Ecto neural progenitor cell (in vitro differentiated cells): ENCODE measurements at places on chromosomes 6 and 20.

DNA sequence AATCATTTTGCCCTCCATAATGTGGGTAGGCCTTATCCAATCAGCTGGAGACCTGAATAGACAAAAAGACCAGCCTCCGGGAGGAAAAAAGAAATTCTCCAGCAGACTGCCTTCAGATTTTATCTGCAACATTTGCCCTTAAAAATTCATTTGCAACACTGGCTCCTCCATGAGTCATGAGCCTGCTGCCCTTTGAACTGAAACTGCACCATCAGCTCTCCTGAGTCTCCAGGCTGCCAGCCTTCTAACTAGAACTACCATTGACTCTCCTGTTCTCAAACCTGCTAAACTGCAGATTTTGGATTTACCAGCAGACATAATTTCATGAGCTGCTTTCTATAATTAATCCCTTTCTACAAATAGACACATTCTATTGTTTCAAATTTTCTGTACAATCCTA is 223.9 kb upstream of the THEMIS start:
- DNase-seq: no peak

DNA sequence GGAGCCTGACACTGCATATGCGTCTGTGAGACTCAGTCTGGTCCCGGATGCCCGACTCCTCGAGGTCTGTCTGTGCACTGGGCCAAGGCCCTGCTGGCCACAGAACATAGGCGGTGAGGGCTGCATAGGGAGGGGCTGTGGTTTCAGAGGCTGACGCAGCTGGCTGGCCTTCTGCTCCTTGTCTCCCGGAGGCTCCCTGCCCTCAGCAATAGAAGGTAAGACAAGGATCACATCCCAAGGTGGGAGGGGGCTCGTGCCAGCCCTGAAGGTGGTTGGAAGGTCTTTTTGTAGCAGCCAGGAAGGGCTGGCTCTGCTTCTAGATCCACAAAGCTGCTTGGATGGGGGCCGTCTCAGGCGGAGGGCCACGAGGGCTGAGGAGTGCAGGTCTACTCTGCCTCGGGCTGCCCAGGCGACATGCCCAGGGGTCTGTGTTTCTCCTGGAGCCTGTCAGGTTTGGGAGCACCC is 239.8 kb upstream of the SULF2 start:
- DNase-seq: peak; percentile 57

- DNase-seq: no peak
These were observed 6.3 kb upstream of the ZKSCAN8 start for GRCh38 chr6:28135393-28135792.

DNA sequence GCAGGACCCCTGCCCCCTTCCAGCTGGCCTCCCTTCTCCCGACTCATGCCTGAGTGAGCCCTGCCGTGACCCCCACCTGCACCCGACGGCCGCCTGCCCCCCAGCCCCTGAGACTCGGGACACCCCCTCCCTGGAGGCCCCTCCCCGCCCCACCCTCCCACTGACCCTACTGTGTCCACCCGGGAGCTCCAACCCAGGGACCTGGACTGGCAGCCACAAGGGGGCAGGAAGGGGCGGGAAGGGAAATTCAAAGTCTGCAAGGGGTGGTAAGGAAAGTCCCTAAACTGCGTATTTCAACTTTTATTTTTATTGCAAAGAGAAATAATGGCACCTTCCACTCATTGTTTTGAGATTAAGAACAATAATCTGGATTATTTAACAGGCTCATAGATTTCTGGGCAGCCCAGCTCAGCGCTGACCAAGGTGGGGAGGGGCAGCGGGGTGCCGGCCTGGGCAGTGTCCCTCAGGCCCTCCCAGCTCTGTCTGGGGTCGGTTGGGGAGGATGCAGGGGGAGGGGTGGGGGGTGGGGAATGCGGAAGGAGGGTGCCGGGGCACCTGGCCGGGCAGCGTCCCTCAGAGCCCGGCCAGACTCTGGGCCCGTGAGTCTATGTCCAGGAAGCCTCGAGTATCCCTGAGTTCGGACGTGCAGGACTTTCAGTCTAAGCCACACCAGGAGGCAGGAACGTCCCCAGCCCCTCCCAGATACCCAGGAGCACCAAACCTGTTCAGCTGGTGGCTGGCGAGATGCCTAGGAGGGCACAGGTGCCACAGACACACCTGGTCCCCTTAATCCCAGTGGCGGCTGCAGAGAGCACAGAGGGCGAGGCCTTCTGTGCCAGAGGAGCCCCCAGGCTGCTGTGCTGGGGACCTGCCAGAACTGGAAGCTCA is 1.3 kb upstream of the PTK6 start:
- no peak for DNase-seq

DNA sequence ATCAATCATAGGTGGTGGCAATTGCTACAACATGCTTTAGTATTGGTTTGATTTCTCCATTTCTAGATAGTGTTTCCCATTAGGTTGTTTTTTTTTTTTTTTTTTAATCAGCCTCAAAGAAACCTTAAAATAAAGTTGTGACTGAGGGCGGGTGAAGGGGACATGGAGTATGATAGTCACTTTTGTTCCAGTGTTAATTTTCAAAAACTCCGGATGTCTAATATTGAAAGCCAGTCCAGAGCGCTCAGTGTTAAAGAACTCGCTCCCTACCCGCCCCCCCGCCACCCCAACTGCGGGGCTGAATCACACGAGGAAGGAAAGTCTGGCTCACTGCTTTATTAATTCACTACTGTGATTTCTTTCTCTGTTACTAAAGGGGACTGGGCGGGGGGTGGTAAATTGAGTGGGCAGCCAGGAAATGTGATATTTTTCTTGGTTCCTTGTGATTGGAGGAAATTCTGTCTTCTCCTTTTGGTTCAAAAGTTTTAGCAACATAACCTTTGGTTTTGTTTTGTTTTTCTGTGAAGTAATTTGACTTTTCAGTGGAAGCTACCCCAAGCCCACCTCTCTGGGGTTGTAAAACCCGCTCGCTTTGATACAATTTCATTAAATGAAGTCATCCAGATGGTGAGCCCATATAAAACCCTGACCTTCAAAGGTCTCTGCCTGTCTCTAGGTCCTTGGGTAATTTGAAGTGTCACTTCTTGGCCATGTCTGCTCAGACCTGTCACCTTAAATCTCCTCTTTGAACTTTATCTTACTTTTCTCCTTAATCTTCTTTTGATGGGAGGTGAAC is 38.0 kb downstream of the TNFAIP3 start:
- no peak for DNase-seq

- DNase-seq: no peak
These were observed 68.9 kb upstream of the FAM184A start for GRCh38 chr6:119147101-119148053.

DNA sequence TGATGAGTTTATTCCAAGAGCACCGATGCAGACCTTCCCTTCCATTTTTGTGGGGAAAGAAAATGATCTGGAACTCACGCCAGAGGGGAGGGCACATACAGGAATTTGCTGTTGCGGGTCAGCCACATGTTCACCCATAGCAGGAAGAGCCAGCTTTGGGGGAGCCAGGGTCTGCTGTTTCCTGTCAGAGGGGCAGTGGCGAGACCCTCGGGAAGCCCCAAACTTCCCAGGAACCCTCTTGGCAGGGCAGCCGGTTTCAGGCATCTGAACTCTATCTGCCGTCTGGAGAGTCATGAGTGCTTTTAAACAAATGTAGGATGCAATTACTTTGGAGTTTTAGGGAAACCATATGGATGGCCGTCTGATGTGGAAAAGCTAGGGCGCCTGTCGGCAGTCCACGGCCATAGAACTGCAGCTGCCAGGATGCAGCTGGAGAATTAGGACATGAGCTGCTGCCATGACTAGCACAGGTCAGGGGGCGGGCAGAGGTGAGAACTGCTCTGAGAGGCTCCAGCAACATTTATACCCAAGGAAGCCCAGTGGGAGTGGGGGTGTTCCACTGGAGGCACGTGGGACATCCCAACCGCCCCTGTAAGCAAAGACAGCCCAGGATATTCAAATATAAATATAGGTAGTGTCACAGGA is 14.8 kb upstream of the SERPINB9 start:
- no peak for DNase-seq

GRCh38 chr6:1593958-1594314 is 15.8 kb upstream of the FOXC1 start:
- DNase-seq: no peak

- DNase-seq: no peak
These were observed 55.7 kb upstream of the PHACTR2 start for GRCh38 chr6:143621876-143622605.
